AML-193 (cell line): ENCODE measurements at places on chromosomes 3 and 15.
A peak's percentile ranks its signal among the peaks of the same experiment; 100 is the strongest.

DNA sequence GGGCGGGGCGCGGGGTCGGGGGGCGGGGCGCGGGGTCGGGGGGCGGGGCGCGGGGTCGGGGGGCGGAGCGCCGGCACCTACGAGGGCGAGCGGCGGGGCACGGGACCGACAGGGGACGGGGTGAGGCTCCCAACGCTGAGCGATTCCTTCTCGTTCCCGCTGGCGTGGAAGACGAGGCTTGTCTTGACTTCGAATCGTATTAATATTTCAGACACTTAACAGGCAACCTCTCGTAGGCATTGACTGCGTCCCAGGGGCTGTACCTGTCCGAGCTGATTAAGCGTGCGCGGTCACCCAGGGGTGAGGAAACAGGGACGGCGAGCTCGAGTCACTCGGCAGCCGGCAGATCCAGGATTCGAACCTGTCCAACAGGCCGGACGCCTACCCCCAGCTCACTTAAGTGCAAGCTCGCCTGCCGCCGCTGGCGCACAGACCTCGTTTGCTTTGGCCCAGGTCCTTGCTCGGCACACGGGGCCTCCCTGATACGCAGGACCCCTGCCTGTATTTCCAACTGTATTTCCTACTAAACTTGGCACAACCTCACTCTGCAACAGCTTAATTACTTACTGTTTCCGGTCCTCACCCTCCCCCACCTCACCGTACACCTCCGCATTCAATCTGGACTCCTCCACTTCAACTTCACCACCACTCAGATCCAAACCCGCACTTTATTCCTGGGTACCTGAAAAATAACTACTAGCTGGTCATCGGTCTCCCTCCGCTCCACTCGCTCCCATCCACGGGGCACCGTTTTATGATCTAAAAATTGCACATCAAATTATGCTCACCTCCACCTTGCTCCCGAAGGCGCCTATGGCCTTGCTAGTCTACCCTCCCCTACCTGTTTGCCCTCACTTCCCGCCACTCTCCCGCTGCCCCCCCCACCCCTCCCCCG, 722 bp upstream of the ZXDC start:
- peak; percentile 64 for DNase-seq

GRCh38 chr3:15707779-15708178, 90.0 kb downstream of the ANKRD28 start:
- DNase-seq, result no peak

DNA sequence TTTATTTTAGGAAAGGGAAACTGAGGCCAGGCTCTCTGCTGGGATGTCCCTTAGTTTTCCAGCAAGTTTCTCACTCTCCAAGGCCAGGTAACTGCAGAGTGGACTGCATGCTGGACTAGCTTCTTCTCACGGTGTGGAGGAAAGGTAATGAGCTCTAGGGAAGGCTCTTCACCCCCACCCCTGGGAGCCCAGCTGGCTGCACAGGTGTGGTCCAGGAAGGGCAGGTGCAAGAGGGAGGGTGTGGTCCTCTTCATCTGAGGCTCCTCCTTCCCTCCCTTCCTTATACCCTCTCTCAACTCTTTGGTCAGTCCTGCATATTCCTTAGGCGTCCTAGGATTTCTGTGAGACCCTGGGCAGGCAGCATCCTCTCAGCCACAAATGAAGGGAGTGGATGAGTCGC, 33.9 kb downstream of the RNU5B-1 start:
- DNase-seq, result no peak

GRCh38 chr15:52683580-52683979, 4.4 kb upstream of the ATOSA start:
- peak; percentile 61 for DNase-seq

GRCh38 chr3:48686538-48687219, 964 bp upstream of the NCKIPSD start:
- DNase-seq, result no peak

DNA sequence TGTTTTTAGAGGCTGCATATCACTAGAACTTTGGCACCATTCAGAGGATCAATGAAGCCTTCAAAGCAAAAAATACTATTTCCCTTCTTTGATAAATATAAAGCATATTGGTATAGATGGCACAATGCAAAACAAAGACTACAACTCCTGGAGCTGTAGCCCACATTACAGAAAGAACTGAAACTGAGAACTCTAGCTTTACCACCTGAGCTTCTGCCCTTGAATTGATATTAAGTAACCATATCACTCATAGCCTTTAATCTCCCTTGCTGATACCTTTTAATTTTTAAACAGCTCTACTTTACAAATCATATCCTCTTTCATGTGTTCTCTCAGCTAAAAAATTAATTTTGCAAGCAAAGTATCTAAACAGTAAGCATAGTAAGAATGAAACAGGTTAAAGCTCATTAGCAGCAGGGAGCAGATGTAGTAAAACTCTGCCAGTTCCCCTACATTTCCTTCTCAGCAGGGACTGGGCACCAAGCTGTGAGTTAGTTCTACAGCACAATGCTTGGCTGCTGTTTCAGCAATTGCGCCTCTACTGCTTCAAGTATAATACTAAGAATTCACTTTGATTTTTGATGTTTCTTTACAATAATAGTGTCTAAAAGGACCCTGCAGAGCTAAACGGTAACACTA, 97.9 kb upstream of the NANOGP8 start:
- no peak for DNase-seq

DNA sequence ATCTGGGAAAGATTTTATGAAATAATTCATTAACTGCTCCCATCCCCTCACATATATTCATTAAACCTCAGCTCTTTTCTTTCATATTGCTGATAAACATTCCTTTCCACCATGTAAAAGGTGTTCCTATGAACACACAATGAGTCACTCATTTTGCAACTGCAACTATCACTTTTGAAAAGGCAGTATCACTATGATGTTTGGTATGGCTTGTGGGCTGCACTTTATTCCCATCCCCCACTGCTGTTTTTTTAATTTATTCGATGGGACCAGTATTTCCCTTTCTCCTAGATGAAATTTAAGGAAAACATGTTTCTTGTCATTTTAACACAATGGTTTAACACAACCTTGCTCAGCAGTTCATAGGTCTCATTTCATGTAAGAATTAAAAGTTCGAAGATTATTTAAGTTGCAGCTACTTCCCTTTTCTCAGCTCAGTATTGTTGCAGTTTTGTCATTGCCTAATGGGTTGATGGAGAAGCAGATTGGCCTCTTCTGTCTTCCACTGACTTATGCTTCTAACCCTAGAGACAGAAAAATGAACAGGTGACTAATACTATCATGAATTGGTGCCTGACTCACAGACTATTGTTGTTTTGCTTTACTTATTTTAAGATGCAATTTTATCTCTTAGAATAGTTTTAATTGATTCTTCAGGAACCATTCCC, 280.3 kb downstream of the ZPLD1 start:
- peak; percentile 40 for DNase-seq

DNA sequence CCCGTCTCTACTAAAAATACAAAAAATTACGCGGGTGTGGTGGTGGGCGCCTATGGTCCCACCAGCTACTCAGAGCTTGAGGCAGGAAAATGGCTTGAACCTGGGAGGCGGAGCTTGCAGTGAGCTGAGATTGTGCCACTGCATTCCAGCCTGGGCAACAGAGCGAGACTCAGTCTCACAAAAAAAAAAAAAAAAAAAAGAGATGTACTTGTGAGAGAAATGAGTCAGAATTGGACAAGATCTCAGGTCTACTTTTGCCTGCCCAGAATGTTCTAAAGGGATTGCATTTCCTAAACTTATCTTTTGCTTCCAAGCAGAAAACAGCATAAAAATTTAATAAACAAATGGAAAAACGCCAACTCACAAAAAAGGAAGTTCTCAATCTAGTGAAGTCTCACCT, 167.5 kb downstream of the NR2F2 start:
- DNase-seq, result no peak

DNA sequence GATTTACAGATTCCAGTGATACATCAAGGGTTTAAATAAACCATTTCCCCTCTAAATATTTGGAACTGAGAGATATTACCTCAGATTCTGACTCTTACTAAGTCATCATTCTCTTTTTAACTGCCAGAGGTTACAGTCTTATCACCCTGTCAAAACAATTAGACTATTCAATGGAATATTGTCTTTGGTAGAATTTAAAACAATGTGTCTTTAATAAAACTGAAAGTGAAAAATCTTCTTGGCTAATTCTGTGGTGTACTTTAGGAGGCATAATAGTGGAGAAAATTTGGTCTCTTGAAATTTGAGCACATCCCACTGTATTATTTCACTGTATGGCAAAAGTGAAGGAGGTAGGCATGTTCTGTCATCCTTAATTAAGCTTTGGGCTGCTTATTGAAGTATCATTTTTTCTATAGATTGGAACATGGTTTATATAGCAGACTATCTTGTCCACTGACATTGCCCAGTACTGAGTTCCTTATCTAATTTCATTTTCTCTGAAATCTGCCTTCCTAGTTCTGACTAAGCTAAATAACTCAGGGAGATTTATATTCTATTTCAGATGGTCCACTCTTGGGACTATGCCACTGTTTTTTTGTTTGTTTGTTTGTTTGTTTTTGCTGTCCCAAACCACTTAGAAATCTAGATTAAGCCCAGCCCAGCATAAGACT, 48.0 kb upstream of the UTS2B start:
- DNase-seq, result no peak

DNA sequence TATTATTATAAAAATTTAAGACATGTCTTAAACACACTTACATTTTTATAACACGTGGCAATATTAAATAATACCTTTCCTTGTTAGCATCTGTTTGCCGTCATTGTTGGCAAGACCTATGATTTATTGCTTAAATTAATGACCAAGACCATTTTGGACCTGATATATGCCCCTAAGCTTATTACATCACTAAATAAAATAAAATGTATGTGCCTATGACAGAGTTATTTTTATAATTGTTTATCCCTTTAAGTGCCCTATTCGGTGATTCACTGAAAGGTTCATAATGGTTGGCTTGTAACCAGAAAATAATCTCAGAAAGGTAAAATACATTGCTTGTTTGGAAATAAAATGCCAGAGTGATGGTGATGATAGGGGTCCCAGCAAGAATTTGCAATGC, 17.5 kb downstream of the CDIN1 start:
- no peak for DNase-seq

DNA sequence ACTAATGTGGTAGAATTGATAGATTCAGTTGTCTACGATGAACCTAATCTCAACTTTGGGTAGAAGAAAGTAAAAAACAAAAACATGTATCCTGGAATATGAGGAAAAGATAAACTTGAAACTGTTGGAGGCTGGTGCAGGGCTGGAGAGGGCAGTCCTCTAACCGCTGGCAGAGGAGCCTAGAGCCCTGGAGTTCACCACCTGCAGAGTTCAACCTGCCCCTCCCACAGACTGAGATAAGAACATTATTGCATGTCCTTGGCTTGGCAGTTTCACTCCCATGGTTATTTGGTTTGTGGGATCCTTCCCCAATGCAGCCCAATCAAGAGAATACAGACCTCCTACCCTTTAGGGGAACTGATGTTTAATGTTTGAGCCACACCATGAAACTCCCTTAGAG, 53.2 kb upstream of the GATM start:
- DNase-seq, result no peak
